NCI-H2107 (cell line): ENCODE measurements at places on chromosomes 12 and 14.

DNA sequence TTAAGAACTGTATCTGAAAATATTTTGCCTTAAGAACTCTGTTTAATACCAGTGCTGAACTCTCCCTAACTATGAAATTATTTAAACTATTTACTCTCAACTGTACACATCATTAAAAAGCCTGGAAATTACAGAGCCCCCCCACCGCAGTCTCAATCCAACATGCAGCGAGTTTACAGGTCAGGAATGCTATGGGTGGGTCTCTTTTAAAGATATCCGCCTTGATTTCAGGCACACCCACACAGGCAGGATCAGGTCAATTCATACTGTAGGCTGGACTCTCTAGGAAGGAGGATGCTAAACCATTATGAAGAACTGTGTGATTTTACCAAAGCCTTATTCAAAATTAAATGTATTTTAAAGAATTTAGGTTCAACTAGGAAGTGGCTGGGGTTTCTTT lies 16.5 kb downstream of the SPTLC2 start:
- no peak for DNase-seq

DNA sequence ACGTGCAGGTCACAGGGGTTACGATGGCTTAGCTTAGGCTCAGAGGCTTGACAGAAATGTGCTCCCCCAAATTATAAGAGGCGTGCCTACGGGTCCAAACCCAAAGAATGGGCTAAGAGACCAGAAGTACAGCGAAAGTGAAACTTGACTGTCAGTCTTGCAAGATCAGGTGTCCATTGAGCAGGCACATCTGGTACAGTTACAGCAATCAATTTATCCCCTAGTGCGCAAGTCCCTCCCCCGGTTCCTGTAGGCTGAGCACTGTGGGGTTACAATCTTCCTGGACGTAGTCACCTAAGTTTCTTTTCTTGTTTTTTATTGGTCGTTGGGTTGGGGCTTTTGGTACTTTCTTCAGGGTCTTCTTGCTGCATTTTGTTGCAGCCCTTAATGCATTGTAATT lies 134.2 kb downstream of the UNC79 start:
- no peak for DNase-seq

DNA sequence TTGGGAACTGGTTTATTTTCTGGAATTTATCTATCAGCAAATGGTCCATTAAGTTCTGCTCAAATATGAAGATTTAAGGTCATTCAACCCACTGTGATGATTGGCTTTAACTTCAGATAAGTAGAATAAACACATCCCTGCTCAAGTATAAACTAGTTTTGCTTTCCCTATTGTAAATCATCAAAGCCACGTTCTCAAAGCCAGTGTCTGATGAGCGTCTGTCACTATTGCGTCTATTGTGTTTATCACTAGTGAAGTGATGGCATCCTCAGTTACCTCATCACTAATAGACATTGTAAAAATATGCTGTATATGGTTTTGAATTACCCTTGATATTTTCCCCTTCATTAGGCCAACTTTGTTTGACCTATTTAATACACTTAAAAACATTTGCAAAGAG lies 351.3 kb downstream of the BCAT1 start:
- DNase-seq = no peak

DNA sequence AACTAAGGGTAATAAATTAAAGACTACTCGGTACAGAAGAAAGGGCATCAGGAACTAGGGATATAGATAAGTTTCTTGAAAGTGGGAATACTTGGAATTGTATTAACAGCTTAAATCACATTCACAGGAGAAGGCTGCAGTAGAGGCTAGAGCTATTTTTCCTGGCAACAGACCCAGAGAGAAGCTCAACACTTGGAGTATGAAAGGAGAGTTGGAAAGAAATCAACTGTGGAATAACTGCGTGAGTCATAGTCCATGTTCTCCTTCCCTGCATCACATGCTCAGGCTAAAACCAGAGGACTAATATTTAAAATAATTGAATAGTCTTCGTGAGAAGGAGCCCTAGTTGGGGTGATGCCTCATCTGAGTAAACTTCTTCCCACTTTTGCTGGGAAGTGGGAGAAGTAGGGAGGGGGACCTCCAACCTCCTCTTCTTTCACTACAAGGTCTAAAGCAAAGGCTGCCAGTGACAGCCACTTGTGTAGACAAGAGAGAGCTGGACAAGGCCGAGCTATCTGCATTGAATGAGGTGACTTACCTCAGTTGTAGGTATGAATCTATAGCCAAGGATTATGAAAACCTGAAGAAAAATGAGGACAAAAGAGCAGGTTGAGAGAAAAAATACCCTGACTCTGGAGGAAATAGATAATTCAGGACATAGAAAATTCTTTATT lies 32.7 kb downstream of the DYRK2 start:
- no peak for DNase-seq

GRCh38 chr12:110742096-110742717 lies 484 bp downstream of the PPP1CC start:
- no peak for DNase-seq

DNA sequence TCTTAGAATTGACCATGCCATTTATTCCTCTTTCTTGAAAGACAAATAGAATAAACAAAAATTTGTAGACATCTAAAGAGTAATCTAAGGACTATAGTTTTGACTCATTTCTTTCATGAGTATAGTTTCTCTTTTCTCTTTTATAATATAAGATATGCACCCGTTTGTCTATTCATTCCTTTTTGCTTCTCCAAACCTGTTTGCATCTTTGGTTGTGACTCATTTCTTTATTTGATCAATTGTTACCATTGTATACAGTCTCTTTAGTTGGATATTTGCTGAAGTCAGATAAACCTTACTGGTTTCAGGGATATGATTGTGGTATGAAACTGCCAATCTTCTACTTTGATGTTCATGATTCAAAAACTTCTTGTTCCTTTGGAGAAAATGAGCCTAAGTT lies 268.7 kb downstream of the FBXL14 start:
- DNase-seq = no peak

GRCh38 chr12:12796171-12796570 lies 10.7 kb downstream of the APOLD1 start:
- no peak for DNase-seq

- DNase-seq = no peak
Observed at GRCh38 chr14:70152081-70152480, 36.7 kb downstream of the SLC8A3 start.
